Activated CD4-positive, alpha-beta memory T cell treated with anti-CD3 and anti-CD28 coated beads, Interleukin-2, amount 10 ng/mL, durations not matched to agents 7 days and 5 days (primary cell): ENCODE measurements at places on chromosomes 11 and 22. TPM values are rescaled to one million over a fixed set of nuclear protein-coding genes. Genes with fewer than 3 reads are reported as not detected.

The C22orf42 gene
- total RNA-seq = not detected

The FLRT1 gene
- 0.05 TPM for total RNA-seq

The MYO18B gene
- 2.0 TPM for total RNA-seq

The KBTBD3 gene
- total RNA-seq = 11.6 TPM

GRCh38 chr11:93000511-93001476, 31.3 kb downstream of the MTNR1B start:
- DNase-seq = no peak
- H3K27me3 ChIP-seq = no peaks in the 10 kb centered on the region
- H3K4me1 ChIP-seq = no peaks in the 10 kb centered on the region
- H3K27ac ChIP-seq = no peak overlapping the region

GRCh38 chr22:31082606-31083376, 1.7 kb downstream of the SMTN start:
- peak overlapping the region; percentile 85 for H3K4me3 ChIP-seq
- H3K27ac ChIP-seq = no peak overlapping the region
- peaks cover 40% of the 10 kb centered on the region for H3K4me1 ChIP-seq
- H3K27me3 ChIP-seq = no peaks in the 10 kb centered on the region
- DNase-seq = peak; percentile 57

DNA sequence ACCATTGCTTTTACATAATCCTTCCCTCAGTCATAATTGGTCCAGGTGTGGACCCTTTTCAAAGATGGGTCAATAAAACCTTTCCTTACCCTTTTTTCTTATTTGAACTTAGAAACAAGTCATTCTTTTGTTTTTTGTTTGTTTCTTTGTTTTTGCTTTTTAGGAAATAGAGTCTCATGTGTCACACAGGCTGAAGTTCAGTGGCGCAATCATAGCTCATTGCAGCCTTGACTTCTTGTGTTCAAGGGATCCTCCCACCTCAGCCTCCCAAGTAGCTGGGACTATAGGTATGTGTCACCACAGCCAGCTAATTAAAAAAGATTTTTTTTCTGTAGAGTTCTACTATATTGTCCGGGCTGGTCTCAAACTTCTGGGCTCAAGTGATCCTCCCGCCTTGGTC, 9.4 kb upstream of the PHOX2A start:
- H3K4me3 ChIP-seq = no peak overlapping the region
- peaks cover 16% of the 10 kb centered on the region for H3K27me3 ChIP-seq
- no peaks in the 10 kb centered on the region for H3K36me3 ChIP-seq
- H3K4me1 ChIP-seq = no peaks in the 10 kb centered on the region
- no peak overlapping the region for H3K27ac ChIP-seq

DNA sequence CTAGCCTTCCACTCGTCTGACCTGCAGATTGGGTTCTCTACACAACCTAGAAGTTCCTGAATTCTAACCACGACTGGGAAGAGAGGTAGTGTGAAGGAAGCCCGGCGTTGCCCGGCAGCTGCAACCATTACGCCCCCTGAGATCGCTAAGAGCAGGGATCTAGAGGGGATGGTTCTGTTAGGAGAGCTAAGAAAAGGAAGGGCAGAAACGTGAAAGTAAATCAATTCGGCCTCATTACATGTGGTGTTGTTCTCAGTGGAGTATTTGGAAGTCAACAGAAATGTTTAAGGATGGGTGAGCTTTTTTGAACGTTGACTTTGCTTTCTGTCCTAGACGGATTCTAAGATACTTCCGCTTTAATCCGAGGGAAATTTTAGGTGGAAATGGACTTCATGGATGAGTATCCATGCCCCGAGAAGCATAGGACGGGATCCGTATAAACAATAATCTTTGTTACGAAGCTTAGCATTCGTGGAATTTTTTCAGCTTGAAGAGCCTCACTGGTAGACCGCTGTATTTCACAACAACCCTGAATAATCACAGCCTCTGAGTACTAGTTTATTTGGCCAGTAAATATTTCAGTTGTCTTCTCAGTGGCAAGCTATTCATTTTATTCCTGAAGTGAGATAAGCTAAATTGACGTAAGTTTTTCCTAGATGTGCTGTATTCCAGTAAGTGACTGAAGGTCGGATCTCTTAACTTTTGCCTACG, 629 bp downstream of the ATP5MG start:
- peaks cover 75% of the 10 kb centered on the region for H3K4me1 ChIP-seq
- peak overlapping the region; percentile 85 for H3K4me3 ChIP-seq
- H3K36me3 ChIP-seq = peaks cover 60% of the 10 kb centered on the region
- peak overlapping the region; percentile 97 for H3K27ac ChIP-seq

DNA sequence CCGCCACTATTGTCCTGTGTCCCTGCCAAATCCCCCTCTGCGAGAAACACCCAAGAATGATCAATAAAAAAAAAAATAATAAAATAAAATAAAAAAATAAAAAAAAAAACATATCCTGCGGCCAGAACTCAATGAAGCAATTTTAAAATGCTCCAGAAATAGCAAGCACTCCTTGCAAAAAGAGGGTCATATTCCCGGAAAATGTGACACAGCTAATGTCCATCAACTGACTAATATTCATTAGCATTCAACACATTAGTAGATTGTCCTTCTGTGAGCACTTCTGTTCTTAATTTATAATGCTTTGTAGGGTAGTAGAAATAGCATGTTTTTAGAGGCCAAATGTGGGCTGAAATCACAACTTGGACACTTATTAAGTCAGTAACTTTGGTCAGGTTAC, 252.3 kb upstream of the SESN3 start:
- H3K4me3 ChIP-seq = no peak overlapping the region
- no peaks in the 10 kb centered on the region for H3K36me3 ChIP-seq
- H3K27me3 ChIP-seq = no peaks in the 10 kb centered on the region

GRCh38 chr11:74634537-74634936, 42.2 kb downstream of the POLD3 start:
- no peaks in the 10 kb centered on the region for H3K27me3 ChIP-seq
- H3K4me1 ChIP-seq = peaks cover 19% of the 10 kb centered on the region
- H3K4me3 ChIP-seq = no peak overlapping the region
- peaks cover 86% of the 10 kb centered on the region for H3K36me3 ChIP-seq
- DNase-seq = no peak

GRCh38 chr22:28426346-28427132, 253.1 kb downstream of the TTC28 start:
- no peaks in the 10 kb centered on the region for H3K36me3 ChIP-seq
- H3K27me3 ChIP-seq = peaks cover 8% of the 10 kb centered on the region
- DNase-seq = no peak
- H3K4me3 ChIP-seq = no peak overlapping the region
- no peaks in the 10 kb centered on the region for H3K4me1 ChIP-seq
